Activated CD4-positive, alpha-beta T cell treated with anti-CD3 and anti-CD28 coated beads, Interleukin-2, amount 10 ng/mL, durations not matched to agents 24 days and 14 days (primary cell): ENCODE measurements at places on chromosomes 2 and 18.

GRCh38 chr18:77851802-77852201 is 602.2 kb downstream of the GALR1 start:
- no peak for DNase-seq

- DNase-seq = no peak
Measured at GRCh38 chr2:173654161-173654895, 299.7 kb downstream of the CDCA7 start.

- no peak for DNase-seq
Measured at GRCh38 chr2:69390001-69390400, 3.0 kb upstream of the GFPT1 start.

DNA sequence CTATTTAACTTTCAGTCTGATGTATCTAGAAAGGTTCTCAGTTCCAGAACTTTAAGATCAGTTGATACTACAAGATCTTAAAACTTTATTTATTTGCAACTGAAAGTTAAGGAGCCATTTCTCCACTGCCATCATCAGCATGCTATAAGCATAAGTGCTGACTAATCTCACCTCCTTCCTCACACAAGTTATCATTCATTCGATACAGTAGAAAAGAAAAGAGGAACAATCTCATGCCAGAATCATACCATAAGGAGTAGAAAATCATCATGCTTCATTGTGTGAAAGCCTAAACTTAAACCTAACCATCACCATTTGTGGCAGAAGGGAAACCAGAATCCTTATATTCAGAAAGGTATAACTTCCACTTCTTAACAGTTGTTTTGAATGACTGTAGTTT is 176.6 kb upstream of the NRXN1 start:
- DNase-seq = no peak

DNA sequence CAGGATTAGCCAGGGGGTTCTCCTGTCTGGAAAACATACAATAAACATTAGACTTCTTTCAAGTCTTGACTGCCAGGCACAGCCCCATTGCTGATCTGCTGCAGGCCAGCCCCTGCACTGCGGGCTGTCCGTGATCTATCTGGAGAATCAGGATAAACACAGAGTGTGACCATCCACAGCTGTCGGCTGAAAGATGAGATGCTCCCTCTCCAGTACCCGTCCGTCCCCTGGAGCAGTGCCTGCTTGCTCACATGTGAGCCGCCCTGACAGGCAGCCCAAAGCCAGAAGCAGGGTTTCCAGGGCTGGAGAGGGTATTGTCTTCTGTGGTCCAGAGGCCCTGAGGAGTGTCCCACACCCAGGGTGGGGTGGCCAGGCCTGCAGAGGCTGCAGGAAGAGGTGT is 46.1 kb upstream of the FOSL2 start:
- DNase-seq = no peak

DNA sequence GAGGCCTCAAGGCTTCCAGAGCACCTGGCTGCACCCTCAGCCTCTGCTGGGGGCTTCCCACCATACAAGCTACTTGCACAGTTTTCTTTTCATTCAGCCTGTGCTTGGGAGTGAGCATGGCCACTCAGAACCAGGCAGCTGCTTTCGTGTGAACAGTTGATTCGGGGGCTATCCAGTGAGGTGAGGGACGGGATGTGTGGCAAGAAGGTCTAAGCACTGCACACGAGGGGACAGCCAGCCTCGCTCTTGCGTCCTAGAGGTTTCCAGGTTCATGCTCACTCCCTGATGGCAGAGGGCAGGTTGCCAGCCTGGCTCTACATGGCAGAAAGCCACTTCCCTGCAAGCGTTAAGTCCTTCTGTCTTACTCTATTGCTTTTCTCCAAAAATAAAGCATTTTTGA is 146.2 kb downstream of the MBP start:
- DNase-seq = no peak

DNA sequence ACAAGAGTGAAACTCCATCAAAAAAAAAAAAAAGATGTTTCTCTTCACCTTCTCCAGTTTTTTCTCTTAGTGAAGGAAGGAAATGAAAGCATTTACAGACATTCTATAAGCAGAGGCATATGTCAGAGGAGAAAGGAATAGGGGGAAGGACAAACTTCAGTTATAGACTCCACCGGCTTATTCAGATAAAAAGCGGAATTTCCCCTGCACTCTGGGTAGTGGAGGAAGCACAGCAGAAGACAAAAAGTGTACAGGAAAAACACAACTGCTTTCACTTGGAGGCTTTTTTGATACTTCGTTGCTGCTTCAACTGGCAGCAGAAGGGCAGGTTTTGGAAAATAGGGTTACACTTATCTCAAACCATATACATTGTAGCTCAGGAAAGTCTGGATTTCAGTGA is 3.2 kb upstream of the MGAT4A start:
- DNase-seq = peak; percentile 82

- DNase-seq = no peak
Measured at GRCh38 chr2:10935953-10936942, 24.5 kb downstream of the KCNF1 start.

DNA sequence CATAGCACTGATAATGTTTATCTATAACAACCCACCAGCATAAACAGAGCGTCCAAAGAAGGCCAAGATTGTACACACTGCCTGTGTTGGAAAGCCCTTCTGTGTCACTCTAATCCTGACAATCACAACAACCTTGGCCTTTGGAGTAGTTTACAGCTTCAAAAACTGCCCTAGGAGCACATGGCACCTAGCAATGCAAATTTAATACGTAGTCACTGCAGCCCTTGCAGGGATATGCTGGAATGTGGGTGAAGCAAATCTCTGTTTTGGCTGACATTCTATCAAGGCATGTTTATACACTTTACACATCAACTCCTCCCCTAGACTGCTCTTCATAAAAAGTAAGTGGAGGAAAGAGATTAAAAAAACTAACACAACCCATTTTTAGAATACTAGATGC is 66.8 kb downstream of the GRB14 start:
- DNase-seq = peak; percentile 8

GRCh38 chr2:88683160-88684021 is 8.1 kb upstream of the RPIA start:
- DNase-seq = no peak

DNA sequence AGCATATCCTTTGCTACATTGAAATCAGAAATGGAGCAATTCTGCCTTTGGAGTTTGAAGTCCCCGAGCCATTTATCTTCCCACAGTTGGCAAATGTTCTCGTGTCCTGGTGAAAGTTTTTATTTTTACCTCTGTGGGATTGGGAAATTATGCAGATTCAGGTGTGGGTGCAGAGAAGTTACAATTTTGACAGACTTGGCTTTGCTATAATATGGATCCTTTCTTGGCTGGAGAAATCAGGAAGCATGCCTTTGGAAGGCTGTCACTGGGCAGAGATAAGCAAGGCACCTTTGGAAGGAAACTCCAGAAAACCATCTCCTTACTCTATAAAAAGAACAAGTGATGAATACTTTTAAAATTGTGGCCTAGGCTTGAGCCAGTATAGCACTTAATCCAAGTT is 278.3 kb downstream of the SETBP1 start:
- no peak for DNase-seq

GRCh38 chr2:241767464-241768250 is 9.0 kb upstream of the GAL3ST2 start:
- DNase-seq = no peak

DNA sequence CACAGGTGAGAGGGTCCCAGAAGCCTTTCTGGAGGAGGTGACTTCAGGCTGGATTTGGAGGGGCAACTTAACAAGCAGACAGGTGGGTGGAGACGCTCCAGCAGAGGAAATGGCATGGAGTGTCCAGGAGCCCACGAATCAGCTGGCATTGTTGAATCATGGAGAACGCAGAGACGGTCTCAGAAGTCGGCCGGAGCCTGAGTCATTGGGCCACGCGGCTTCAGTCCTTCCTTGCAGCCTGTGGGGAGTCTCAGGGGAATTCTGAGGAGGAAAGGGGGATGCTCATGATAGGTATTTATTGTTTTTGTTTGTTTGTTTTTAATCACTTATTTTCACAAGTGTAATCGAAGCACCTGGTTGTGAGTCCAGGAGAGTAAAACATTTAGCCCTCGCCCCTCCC is 184.6 kb upstream of the HDAC4 start:
- no peak for DNase-seq

- DNase-seq = no peak
Measured at GRCh38 chr2:186422226-186422625, 63.8 kb upstream of the ZC3H15 start.

GRCh38 chr18:29652797-29653196 is 1389.7 kb downstream of the DSC3 start:
- no peak for DNase-seq

DNA sequence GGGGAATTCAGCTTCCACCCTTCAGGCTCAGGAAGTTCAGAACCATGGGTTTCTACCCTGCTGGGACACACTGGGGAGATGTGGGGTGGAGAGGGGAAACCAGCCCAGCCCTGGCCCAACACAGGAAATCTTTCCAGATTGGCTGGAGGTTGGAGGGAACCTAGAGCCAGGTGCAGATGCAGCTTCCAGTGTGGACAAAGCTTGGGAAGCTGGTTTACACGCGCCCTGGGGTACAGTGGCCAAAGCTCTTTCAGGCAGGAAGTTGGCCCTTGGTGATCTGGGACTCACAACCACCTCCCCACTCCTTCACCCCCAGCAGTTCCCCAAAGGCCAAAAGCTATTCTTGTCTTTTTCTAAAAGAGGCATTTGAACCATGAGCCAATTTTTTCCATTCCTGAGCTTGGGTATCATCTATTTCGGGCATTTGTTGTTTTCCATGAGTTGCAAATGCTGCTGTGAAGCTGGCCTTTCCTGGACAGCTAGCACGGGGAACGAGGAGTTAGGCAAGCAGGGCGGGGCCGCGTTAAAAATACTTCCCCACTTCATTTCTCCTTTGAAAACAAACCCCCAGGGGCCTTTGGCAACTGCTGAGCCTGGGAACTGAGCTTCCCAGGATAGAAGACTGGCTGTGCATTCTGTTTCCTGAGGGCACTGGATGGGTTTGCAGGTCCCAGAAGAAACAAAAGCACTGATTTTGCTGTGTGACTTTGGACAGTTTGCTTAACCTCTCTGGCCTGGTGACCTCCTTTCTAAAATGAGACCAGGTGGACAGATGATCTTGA is 3.1 kb upstream of the ARID5A start:
- DNase-seq = peak; percentile 61

DNA sequence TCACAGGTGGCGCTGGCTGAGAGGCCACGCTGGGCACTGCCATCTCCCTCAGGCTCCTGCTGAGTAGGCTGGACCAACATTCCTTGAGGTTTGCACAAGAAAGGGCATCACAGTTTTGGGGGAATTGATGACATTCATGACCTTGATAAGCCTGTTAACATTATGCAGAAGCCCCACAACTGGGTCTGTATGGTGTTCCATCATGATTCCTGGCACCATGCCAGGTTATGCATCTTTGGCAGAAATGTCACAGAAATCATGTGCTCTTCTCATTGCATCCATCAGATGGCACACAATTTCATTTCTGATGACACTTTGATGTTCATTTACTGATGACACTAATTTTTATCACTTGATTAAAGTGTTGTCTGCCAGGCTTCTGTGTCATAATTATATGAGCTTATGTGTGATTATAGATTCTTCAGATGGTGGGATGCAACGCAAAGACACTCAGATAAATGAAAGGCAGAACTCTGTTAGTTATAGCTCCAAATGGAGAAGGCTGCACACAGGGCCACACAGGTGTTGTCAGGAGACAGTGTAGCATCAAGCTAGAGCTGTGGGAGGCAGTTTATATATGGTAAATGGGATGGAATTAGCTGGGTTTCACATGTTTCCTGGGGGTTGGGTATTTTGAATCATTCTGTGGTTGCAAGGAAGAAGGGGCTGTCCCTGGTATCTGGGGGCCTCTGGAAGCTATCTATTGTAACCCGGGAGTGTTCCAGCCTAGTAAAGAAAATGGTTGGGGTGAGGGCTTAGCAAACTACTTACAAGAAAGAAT is 191.3 kb downstream of the SLC39A10 start:
- no peak for DNase-seq

- no peak for DNase-seq
Measured at GRCh38 chr18:70462078-70462439, 173.2 kb downstream of the SOCS6 start.

- no peak for DNase-seq
Measured at GRCh38 chr2:121492409-121492808, 38.3 kb upstream of the RNU4ATAC start.

- DNase-seq = no peak
Measured at GRCh38 chr2:54551123-54551756, 95.1 kb downstream of the SPTBN1 start.

DNA sequence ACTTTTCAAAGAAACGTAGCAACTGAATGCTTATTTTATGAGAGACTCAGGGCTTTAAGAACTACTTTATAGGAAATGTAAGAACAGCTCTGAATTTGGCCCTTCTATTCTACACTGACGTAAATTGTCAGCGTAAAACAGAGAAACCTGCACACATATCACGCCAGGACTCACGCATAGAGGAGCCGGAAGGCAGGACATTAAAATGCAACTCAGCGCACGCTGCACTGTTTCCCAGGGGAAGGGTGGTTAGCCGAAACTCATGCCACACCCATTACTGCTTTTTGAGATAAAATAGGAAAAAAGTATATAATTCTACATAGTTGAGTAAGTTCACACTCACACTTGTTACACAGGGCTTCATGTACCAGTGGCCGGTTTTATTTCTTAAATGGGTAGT is 7.4 kb downstream of the TUBB6 start:
- DNase-seq = no peak

GRCh38 chr2:43223521-43224001 is 2.8 kb downstream of the ZFP36L2 start:
- peak; percentile 72 for DNase-seq

DNA sequence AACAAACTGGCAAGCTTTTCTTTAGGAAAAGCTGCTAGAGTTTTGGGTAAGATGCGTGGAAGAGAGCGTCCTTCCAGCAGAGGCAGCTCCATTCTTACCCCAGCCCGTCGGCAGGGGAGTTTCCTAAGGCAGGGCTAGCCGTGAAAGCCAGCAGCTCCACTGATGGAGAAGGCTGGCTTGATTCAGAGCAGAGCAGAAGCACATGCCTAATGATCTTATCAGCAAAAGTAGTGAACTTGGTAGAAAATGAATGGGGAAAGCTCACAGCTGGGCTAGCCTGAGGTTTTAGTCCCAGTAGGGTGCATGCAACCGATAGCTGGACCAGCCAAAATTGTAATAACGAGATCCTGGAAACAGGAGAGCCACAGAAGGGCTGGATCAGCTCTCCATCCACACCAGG is 20.8 kb downstream of the LAMA1 start:
- DNase-seq = no peak

- DNase-seq = no peak
Measured at GRCh38 chr2:101844055-101844635, 146.6 kb downstream of the MAP4K4 start.

DNA sequence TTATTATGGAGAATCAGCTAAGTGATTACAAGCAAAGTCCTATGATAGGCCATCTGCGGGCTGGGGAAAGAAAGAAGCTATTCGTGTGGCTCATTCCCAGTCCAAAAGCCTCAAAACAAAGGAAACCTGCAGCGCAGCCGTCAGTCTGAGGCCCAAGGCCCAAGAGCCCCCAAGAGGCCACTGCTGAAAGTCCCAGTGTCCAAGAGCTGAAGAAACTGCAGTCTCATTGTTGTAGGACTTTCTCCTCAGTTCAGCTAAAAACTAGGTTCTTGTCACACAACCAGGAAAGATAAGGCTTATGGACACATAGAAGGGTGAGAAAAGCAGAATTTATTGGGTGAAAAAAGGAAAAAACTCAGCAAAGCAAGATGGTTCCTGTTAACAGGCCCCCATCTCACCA is 143.2 kb downstream of the RHBDD1 start:
- no peak for DNase-seq
